Activated T-cell treated with anti-CD3 and anti-CD28 coated beads, Interleukin-2, amount 50 U/mL, for 48 hours (primary cell): ENCODE measurements at places on chromosomes 13 and 19.

DNA sequence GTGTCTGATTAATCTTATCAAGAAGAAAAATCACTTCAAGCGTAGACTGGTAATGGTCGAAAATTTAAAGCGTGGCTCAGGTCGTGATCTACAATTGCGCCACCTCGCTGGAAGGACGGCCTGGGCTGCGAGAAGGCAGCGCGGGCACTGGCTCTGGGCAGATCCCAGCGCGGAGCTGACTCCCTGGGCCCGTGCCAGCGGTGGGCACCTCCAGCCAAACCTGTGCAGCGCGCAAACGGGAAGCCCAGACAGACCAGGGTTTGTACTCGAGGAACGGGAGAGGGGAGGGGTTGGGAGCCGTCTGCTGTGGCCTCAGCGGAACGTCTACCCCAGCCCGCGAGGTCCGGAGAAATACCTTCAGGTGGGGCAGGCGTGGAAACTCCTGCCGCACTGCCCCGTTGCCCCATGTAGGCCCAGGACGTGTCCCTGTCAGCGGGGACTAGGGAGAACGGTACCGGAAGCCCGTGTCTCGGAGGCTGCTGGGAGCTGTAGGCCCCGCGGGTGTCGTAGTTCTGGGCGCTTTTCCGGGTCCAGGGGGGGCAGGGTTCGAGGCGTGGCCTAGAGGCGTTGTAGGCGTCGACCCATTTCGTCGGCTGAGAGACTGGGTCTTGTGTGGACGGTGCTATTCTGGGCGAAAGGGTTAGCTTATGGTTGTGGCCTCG is 21.1 kb downstream of the ZNF274 start:
- DNase-seq, result no peak

DNA sequence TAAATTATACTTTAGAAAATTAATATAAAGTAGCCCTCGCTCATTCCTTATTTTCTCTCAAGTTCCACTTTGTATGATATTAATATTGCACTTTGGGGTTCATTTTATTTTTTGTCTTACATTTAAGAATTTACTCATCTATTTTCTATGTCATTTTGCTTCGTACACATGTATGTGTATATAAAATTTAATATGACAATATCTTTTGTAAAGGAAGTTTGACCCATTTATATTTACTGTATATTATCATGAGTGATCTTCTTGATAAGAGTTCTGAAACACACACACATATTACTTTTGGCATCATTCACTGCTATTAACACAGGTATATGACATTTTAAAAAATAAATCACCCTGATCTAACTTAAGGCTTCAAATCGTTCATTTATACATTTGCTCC is 83.1 kb downstream of the IRS2 start:
- no peak for DNase-seq

- DNase-seq, result no peak
These were observed 41.7 kb downstream of the ELL start for GRCh38 chr19:18480006-18480691.

DNA sequence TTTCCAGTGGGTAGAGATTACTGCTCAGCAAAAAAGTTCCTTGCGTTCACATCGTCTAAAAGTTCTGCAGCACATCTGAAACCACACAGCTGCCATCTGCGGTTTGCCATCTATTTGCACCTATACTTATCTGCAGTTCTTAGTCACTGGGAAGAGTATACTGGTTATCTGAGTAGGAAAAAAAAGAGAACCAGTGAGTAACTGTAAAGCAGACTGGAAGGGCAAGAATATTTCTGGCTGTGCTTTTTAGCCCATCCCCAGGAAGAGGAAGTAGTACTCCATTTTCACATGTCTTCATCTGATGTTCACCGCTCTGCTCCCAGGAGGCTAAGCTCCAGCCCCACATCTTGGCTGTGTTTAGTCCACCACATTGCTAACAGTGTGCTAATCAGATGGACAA is 35.6 kb downstream of the EFNB2 start:
- no peak for DNase-seq

DNA sequence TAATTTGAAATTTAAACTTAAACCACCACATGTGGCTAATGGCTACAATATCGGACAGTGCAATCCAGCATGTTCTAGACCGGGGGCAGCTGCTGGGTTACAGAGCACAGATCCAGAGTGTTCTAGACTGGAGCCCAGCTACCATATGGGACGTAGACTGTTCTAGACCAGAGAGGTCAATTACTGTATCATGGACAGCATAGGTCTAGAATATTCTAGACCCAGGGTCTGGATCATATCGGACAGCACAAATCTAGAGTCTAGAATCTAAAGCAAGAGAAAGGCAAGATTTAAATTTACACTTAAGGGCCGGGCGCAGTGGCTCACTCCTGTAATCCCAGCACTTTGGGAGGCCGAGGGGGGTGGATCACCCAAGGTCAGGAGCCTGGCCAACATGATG is 37.9 kb downstream of the CELF5 start:
- no peak for DNase-seq

GRCh38 chr19:32105527-32106310 is 239.7 kb upstream of the ZNF507 start:
- DNase-seq, result no peak

DNA sequence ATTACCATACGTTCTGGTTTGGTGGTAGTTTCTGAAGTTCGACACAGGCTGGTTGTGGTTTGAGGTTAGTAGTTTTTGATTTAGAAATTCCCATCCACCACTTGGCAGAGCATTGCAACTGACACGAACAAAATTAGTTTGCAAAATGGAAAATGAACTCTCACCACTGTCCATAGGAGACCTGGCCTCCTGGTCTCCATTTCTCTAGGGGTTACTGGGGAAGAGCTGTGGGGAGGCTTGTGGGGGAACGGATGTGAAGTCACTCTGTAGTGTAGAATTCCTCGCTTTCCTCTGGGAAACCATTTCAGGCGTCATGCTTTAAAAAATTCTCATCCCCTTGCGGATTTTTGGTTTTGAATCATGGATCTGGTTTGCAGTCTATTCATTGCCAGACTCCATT is 321.5 kb upstream of the MAB21L1 start:
- DNase-seq, result no peak

DNA sequence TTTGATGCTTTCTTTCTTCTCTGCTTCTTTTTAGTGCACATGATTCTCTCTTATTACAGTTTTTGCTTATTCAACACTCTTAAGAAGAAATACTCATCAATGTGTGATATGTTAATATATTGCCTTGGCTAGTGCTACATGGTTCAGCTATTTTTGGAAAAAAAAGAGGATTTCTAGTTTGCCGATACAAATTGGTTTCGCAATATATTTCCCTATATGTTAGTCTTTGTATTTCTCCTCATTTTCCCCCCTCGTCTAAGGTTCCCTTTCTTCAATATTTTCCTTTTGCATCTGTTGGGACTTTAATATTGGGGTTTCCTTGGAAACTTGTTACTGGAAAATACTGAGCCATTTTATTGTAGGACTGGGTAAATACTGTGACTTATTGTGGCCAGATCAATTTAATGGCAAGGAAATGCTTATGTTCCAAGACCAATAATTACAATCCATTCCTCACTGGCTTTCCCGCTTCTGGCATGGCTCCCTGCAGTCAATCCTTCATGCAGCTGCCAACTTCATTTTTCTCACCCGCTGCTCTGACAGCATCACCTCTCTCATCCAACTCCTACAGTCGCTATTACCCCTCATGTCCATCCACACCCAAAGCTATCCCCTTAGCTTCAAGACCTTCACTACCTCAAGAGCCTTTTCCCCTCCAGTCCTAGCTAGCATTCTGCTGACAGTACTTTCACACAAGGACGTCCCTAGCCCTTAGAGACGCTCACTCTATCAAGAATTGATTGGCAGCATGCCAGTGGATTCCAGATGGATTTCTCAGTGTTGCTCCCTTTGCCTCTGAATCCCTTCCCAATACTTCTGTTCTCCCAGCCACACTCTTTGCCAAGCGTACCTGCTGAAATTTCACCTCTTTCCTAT is 280.1 kb upstream of the TMTC4 start:
- DNase-seq, result no peak

DNA sequence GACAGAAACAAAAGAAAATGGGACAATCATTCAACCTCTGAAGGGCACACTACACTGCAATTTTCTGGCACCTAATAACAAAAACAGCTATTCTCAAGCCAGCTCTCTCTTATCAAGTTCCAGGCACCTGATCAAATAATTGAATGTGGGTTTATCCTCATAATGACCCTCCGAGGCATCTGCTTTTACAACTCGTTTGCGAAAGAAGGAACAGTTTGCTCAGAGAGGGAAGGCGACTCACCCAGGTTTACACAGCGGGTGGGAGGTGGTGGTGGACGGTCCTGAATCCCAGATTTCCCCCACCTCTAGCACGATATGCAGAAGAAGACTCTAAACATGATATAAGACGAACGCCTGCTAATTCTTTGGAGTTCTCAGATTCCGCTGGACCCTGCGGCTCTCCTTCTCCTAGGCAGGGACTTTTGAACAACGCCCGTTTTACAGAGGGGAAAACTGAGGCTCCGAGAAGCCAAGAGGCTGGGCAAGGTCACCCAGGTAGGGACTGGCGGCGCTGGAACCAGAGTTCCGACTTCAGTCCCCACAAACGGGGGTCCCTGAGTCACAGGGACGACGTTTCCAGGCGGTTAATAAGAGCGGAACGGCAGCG is 641 bp downstream of the SGTA start:
- peak; percentile 44 for DNase-seq

DNA sequence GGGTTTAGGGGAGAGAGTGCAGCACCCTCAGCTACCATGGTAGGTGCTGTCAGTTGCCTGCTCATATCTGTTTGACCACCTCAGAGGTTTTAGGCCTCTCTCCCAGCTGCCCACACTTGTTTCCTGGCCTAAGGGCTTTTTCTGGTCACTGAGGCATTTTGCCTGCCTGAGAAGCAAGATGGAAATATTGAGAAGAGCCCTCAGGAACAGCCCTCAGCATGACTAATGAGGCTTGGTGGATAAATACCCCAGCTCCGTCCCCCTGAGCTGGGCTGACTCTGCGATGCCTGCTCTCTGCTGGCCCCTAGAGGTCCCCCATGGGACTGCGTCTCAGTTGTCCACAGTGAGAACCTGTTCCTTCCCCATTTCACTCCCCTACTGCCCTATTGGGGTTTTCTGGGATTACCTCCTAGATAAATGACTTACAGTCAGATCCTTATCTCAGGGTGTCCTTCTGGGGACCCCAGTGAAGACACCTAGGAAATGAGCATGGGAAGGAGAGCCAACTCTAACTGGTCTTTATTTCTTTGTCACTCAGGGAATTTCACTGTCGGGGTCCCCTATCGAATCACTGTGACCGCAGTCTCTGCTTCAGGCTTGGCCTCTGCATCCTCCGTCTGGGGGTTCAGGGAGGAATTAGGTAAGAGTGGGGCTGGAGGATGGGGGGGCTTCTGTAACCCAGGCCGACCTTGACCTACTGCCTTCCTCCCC is 13.3 kb downstream of the PALM3 start:
- peak; percentile 89 for DNase-seq

DNA sequence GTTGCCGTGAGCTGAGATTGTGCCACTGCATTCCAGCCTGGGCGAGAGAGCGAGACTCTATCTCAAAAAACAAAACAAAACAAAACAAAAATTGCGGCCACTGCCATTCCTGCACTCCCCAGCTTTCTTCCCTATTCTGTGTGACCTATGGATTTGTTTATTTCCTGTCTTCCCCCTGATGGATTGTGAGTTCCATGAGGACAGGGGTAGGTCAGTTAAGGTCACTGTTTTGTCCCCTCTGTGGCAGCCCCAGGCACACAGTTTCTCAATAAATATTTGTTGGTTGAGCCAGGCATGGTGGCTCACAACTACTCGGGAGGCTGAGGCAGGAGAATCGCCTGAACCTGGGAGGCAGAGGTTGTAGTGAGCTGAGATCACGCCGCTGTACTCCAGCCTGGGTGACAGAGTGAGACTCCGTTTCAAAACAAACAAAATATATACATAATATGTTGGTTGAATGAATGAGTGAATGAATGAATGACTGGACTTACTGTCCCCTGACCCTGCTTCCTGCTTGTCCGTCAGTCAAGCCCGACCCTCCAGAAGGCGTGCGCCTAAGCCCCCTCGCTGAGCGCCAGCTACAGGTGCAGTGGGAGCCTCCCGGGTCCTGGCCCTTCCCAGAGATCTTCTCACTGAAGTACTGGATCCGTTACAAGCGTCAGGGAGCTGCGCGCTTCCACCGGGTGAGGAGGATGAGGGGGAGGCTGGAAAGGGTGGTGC is 5.0 kb downstream of the EBI3 start:
- DNase-seq, result no peak

DNA sequence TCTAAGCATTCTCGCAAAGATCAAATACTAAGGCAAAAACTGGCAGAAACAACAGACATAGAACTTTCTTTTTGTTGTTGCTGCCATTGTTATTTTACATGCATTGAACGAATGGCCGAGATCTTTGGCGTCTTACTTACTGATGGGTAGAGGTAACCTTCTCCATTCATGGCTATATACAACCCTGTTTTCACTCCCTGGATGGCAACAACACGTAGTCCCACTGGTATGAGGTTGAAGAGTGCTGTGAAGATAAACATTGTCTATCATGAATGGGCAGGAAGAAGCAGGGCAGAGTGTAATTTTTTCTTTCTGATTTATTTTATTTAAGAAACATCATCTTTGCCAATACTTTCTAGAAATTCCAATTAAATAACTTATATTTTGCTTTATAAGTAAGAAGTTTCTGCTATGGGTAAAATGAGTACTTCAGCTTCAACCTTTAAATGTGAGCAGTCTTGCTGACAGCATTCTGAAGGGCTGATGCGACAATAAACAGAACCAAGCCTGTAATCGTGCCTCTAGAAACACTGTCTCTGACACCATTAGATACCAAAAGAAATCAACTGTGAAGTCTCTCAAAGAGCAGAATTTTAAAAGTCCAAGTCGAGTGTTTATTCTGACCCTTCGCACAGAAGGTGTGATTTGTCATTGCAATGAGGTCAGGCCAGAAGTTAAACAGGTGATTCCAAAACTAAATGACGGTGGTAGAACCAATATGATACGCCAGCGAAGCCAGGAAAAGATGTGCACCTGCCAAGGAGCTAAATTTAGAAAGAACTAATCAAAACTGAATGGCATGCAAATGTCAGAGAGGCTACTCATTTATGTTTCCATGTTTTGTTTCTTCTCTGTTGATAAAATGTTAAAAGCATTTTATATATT is 416.4 kb downstream of the ITGBL1 start:
- DNase-seq, result no peak

DNA sequence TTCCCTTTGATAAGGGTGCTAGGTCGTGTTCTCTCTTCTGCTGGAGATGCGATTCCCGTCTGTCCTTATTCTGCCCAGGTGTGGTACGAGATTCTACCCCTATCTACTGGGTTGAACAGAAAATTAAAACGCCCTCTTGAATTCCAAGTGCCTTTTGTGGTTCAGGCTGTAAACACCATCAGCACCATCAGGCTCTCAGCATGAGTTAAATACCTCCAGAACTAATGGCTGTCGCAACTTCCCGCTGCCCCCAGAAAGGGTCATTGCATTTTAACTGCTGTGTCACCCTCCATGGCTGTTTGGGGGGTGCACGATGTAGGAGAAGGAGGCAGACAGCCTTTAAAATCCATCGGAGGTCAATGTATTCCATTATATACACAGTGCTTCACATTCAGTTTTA is 177.4 kb downstream of the OXGR1 start:
- DNase-seq, result no peak

DNA sequence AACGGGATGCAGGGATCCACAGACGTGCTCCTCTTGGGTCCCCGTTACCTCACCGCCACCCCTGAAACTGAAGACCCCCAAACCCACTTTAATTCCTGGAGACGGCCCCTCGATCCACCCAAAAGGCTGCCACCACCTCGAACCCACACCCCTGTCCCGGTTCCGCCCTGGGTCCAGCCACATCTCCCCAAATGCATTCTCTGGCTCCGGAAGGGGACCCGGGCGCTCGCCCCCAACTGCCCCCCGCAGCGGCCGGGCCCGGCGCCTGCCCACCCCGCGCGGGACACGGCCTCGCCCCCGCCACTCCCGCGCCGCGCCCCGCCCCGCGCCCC is 219 bp upstream of the FSTL3 start:
- DNase-seq, result no peak

GRCh38 chr13:81493144-81493543 is 1152.2 kb upstream of the SPRY2 start:
- DNase-seq, result no peak
